ENCODE measurements at places on chromosomes 2 and 18.

- no peak overlapping the region for H3K4me3 ChIP-seq
- H3K36me3 ChIP-seq, result no peaks in the 10 kb centered on the region
- no peaks in the 10 kb centered on the region for H3K27me3 ChIP-seq
- no peak overlapping the region for H3K27ac ChIP-seq
Measured at GRCh38 chr2:83595121-83595690, 863.9 kb downstream of the SUCLG1 start.

DNA sequence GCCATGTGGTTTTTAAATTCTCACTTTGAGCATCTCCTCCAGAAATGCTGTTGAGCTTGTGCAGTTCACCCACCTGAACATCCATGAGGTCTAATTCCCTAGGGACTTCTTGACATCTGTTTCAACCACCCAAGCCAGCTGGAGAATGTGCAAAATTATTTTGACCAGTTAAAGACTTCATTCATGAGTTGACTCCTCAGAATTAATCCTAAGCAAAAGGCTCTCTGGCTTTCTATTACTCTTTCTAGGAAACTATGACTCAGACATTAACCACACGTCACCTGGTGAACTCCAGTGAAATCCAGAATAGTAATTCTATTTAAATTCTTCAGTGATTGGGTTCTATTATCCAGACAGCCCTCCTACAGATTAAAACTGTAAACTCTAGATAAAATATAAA lies 247.5 kb downstream of the NBAS start:
- H3K27me3 ChIP-seq, result no peaks in the 10 kb centered on the region
- DNase-seq, result no peak
- no peak overlapping the region for H3K27ac ChIP-seq
- H3K4me3 ChIP-seq, result no peak overlapping the region
- no peaks in the 10 kb centered on the region for H3K4me1 ChIP-seq

DNA sequence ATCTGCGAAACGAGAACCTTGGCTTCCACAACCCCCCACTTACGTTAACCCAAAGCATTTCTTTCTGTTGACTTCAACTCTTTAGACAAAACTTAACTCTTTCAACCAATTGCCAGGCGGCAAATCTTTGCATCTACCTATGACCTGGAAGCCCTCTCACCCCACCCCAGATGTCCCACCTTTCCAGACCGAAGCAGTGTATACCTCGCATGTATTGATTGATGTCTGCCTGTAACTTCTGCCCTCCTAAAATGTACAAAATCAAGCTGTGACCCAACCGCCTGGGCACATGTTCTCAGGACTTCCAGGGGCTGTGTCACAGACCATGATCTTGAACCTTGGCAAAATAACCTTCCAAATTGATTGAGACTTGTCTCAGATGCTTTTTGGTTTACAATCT lies 12.3 kb downstream of the AQP12B start:
- H3K4me3 ChIP-seq, result no peak overlapping the region
- no peaks in the 10 kb centered on the region for H3K27me3 ChIP-seq
- peak; percentile 30 for DNase-seq
- H3K4me1 ChIP-seq, result no peaks in the 10 kb centered on the region
- no peak overlapping the region for H3K27ac ChIP-seq
- no peaks in the 10 kb centered on the region for H3K36me3 ChIP-seq

DNA sequence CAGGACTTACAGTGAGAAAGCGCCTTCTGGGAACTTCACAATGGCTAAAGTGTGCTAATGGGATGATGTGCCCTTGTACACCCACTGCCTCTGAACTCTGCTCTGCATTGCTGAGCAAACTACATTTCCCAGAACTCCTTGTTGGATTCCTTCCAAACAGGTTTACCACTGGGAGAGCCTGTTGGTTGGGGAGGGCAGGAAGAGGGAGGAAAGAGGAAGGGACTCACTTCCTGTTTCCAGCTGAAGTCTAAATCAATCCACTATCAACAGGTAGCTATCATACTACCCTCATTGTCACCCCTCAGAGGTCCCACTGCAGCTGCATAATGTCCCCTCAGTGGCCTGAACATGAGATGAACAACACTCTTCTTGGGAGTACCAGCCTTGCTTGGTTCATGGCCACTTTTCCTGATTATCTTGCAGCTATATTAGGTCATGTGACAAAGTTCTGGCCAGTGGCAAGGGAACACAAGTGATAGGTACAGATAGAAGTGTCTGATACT lies 109.7 kb downstream of the MSH2 start:
- H3K4me3 ChIP-seq, result no peak overlapping the region
- DNase-seq, result no peak
- no peaks in the 10 kb centered on the region for H3K27me3 ChIP-seq
- no peaks in the 10 kb centered on the region for H3K36me3 ChIP-seq
- no peaks in the 10 kb centered on the region for H3K4me1 ChIP-seq

DNA sequence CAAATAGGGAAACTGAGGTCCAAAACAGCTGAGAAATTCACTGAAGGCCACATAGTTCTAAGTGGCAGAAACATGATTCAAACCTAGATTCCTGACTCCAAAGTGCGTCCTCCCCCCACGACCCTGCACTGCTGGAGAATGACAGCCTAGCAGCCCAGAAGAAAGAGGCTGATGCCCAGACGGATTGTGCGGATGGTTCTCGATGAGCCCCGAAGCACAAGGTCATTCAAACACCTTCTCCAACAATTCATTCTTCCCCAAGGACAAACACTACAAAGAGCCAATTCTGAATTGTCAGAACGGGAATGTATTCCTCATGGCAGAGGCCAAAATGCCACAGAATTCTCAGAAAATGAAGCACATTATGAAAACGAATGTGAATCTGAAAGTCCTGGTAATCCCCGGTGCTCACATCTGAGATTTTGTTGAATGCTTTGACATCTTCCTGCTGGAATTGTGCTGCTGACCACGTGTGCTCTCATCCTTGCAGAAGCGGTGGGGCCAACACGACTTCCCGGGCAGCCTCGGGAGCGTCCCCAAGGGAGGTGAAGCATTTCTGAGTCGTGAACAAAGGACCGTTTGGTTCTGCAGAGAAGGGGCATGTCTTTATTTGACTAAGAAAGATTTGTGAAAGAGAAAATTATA lies 337.0 kb downstream of the EIPR1 start:
- no peak overlapping the region for H3K27ac ChIP-seq
- no peaks in the 10 kb centered on the region for H3K36me3 ChIP-seq
- H3K4me3 ChIP-seq, result no peak overlapping the region
- no peaks in the 10 kb centered on the region for H3K4me1 ChIP-seq
- no peaks in the 10 kb centered on the region for H3K27me3 ChIP-seq

GRCh38 chr2:22037274-22037673 lies 913.5 kb downstream of the TDRD15 start:
- H3K27me3 ChIP-seq, result no peaks in the 10 kb centered on the region
- no peaks in the 10 kb centered on the region for H3K36me3 ChIP-seq
- H3K4me1 ChIP-seq, result peaks cover 14% of the 10 kb centered on the region
- DNase-seq, result no peak

GRCh38 chr2:127218812-127219170 lies 1.3 kb downstream of the CYP27C1 start:
- H3K4me3 ChIP-seq, result peak overlapping the region; percentile 54
- H3K36me3 ChIP-seq, result no peaks in the 10 kb centered on the region
- H3K4me1 ChIP-seq, result no peaks in the 10 kb centered on the region
- H3K27ac ChIP-seq, result no peak overlapping the region
- DNase-seq, result no peak
- peaks cover 8% of the 10 kb centered on the region for H3K27me3 ChIP-seq

- H3K4me1 ChIP-seq, result no peaks in the 10 kb centered on the region
- DNase-seq, result no peak
Measured at GRCh38 chr2:10236571-10237391, 65.9 kb upstream of the HPCAL1 start.

DNA sequence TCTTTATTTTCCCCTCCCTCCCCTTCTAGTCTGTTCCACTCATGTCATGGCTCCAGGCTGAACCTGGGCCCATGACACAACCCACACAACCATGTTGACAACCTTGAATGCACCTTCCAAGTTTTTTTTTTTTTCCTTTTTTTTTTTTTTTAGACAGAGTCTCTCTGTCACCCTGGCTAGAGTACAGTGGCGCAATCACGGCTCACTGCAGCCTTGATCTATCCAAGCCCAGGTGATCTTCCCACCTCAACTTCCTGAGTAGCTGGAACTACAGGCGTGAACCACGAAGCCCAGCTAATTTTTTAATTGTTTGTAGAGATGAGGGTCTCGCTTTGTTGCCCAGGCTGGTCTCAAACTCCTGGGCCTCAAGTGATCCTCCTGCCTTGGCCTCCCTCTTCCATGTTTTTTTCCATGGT lies 21.9 kb upstream of the ROCK2 start:
- no peak overlapping the region for H3K27ac ChIP-seq
- no peaks in the 10 kb centered on the region for H3K27me3 ChIP-seq
- H3K4me1 ChIP-seq, result no peaks in the 10 kb centered on the region
- DNase-seq, result no peak
- H3K4me3 ChIP-seq, result no peak overlapping the region
- H3K36me3 ChIP-seq, result no peaks in the 10 kb centered on the region

DNA sequence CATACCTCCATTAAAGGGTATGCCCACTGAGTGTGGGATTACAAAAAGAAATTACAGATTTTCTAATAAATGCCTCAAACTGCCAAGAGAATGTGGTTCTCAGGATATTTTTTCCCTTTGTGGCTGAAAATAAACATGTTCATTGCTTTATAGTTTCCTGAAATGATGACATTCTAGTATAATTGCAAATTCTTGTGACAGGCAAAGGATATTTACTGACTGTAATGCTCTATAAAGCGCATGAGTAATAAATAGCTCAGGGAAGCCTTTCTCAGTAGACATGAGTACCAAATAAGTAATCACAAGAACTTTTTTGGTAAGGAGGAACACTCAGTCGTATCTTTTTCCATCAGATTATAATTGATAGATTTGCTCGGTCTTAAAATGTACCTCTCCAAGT lies 72.3 kb downstream of the FTCDNL1 start:
- no peaks in the 10 kb centered on the region for H3K36me3 ChIP-seq
- H3K4me3 ChIP-seq, result no peak overlapping the region
- no peaks in the 10 kb centered on the region for H3K27me3 ChIP-seq
- H3K4me1 ChIP-seq, result no peaks in the 10 kb centered on the region
- H3K27ac ChIP-seq, result no peak overlapping the region
- no peak for DNase-seq

GRCh38 chr2:217562871-217563480 lies 439.8 kb downstream of the TNS1 start:
- H3K4me3 ChIP-seq, result no peak overlapping the region
- no peaks in the 10 kb centered on the region for H3K4me1 ChIP-seq
- no peaks in the 10 kb centered on the region for H3K27me3 ChIP-seq

DNA sequence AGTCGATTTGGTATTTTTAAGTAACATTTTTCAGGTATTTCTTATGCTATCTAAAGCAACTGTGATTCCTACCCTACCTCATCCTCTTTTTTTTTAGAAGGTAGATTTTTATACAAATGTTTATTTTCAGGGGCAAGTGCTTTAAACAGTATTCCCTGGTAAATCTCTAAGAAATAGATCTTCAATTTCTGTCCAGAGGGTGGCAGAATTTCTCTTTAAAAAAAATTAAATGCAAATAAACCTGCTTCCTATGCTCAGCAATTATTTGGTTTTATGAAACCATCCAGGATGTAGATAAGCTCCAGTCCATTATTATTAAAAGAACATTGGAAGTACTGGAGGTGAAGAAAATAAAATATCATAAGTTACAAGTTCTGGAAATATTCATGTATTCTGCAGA lies 191.9 kb downstream of the MYO3B start:
- H3K36me3 ChIP-seq, result no peaks in the 10 kb centered on the region
- H3K4me3 ChIP-seq, result no peak overlapping the region
- no peak overlapping the region for H3K27ac ChIP-seq
- no peaks in the 10 kb centered on the region for H3K27me3 ChIP-seq
- no peaks in the 10 kb centered on the region for H3K4me1 ChIP-seq

GRCh38 chr2:33907866-33908265 lies 308.8 kb upstream of the FAM98A start:
- H3K27me3 ChIP-seq, result no peaks in the 10 kb centered on the region
- no peaks in the 10 kb centered on the region for H3K4me1 ChIP-seq
- H3K4me3 ChIP-seq, result no peak overlapping the region
- no peaks in the 10 kb centered on the region for H3K36me3 ChIP-seq

DNA sequence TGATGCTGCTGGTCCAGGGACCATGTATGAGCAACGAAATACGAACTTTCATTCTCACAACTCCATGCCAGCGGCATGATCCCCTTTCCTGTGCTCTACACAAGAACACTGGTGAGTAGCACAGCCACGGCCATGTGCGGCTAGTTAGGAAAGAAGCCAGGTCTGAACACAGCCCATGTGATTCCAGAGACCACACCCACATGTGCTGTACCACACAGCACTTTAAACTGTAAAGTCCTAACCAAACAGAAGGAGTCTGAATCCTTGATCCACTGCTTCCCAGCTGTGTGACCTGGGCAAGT lies 33.0 kb upstream of the ACAA2 start:
- H3K27ac ChIP-seq, result no peak overlapping the region
- DNase-seq, result peak; percentile 58
- H3K4me3 ChIP-seq, result no peak overlapping the region
- no peaks in the 10 kb centered on the region for H3K27me3 ChIP-seq
- H3K36me3 ChIP-seq, result no peaks in the 10 kb centered on the region

DNA sequence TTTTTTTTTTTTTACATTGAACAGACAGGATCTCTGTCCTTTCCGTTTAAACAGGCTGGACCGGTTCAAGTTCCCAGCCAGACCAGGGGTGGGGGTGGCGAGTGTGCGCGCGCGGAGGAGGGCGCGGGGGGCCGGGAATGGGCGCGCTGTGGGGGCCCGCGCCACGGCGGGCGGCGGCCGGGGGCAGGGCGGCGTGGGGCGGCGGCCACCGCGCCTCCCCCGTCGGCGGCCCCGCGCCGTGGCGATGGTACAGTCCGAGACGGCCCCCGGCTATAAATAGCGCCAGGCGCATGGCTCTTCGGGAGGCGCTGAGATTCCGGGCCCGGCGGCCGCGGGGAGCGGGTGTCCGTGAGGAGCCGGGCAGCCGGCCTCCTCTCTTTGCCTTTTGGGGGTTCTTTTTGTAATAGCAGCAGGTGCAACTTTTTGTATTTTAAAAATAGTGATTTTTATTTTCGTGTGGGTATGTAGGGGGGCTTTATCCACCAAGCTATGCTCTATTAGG lies 430 bp upstream of the CELF4 start:
- H3K4me1 ChIP-seq, result peaks cover 25% of the 10 kb centered on the region
- peaks cover 26% of the 10 kb centered on the region for H3K27me3 ChIP-seq
- no peak overlapping the region for H3K27ac ChIP-seq
- H3K4me3 ChIP-seq, result peak overlapping the region; percentile 45
- no peaks in the 10 kb centered on the region for H3K36me3 ChIP-seq

- H3K36me3 ChIP-seq, result no peaks in the 10 kb centered on the region
- H3K27ac ChIP-seq, result no peak overlapping the region
- no peak for DNase-seq
- H3K4me3 ChIP-seq, result no peak overlapping the region
- H3K27me3 ChIP-seq, result no peaks in the 10 kb centered on the region
Measured at GRCh38 chr2:26607698-26608097, 33.5 kb downstream of the CIB4 start.

DNA sequence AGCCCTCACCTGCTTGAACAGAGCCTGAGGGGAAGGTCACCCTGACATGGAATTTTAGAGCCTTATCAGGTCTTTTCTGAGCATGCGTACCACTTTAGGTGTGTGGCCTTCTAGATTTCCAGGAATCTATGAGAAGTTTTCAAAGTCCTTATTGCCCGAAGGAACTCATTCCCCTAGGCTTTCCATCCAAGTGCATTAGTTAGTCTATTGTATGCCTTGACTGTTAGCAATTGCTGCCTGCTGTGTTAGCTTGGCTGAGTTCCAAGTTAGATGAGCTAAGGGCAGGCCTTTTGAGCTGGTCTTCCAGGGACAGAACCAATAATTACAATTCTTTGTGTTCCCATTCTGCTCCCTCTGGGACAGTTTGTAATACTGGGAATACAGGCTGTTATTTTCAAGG lies 30.8 kb upstream of the PUM2 start:
- H3K27me3 ChIP-seq, result no peaks in the 10 kb centered on the region
- H3K4me3 ChIP-seq, result no peak overlapping the region
- no peak for DNase-seq
- no peaks in the 10 kb centered on the region for H3K4me1 ChIP-seq
